ENCODE measurements at places on chromosomes 12 and 14.

GRCh38 chr14:23375527-23376251 lies 1.2 kb upstream of the CMTM5 start:
- DNase-seq, result no peak

- DNase-seq, result no peak
These were observed 12.7 kb upstream of the GPATCH2L start for GRCh38 chr14:76138758-76139723.

GRCh38 chr12:5796171-5796958 lies 148.7 kb downstream of the ANO2 start:
- DNase-seq, result peak; percentile 84

DNA sequence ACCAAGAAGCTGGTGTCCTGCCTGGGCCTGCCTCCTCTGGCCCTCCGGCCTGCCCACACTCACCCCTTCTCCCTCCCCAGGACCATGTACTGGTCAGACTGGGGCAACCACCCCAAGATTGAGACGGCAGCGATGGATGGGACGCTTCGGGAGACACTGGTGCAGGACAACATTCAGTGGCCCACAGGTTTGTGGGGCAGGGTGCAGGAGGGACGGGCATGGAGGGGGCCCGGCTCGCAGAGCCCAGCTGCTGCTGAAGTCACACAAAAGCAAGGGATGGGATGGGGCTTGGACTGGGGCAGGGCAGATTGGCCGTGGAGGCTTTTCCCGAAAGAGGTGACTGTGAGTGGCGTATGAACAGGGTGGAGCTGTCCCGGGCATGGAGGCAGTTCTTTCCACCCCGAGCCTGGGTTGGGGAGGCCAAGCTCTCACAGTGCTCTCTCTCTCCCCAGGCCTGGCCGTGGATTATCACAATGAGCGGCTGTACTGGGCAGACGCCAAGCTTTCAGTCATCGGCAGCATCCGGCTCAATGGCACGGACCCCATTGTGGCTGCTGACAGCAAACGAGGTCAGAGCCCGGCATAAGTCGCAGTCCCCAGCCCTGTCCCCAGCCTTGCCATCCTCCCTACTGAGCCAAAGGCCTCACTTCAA lies 7.8 kb upstream of the NXPH4 start:
- no peak for DNase-seq

DNA sequence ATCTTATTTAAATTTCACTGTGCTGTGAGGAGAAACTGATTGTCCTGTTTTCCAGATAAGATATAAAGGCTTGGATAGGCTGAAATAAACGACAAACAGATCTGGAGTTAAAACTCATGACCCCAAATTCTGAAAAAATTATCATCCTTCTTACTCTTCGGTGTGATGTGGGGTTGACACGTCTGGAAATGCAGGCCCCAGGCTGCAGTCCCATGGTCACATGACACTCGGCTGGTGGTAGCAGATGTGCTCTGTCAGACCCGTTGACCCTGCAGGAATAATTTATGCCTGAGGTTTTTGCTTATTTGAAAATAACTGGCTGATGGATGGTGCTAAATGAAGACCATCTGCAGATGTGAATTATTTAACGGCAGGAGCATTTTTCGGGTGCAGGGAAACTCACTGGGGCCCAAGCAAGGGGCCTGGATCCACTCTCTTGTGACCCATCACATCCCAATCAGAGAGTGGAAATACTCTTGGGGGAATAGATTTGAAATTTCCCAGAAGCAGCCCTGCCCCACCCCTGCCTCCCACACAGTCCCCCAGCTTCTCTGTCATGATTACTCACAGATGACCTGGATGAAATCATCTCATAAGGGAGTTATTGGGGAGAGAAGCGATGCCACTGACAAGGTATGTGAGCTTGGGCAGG lies 47.7 kb upstream of the CMKLR1 start:
- DNase-seq, result no peak

DNA sequence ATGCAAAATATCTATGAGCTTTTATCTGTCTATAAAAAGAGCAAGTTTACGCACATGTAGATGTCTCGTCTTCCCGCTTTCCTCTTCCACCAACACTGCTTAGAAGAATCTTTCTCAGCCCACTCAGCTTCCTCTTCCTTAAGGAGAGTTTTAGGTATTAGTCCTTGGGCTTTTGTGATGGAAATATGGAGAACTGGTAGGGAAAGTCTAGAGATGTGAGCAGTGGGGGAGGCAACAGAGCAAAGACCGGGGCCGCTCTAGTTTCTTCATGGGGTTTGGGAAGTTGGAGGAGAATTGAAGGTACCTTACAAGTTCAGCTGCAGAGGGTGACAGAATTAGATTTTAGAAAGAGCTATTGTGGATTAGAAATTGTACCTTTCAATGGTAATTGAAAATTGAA lies 56.3 kb upstream of the CPNE8 start:
- DNase-seq, result no peak

- DNase-seq, result no peak
These were observed 52.7 kb downstream of the NFKBIA start for GRCh38 chr14:35351897-35352273.

DNA sequence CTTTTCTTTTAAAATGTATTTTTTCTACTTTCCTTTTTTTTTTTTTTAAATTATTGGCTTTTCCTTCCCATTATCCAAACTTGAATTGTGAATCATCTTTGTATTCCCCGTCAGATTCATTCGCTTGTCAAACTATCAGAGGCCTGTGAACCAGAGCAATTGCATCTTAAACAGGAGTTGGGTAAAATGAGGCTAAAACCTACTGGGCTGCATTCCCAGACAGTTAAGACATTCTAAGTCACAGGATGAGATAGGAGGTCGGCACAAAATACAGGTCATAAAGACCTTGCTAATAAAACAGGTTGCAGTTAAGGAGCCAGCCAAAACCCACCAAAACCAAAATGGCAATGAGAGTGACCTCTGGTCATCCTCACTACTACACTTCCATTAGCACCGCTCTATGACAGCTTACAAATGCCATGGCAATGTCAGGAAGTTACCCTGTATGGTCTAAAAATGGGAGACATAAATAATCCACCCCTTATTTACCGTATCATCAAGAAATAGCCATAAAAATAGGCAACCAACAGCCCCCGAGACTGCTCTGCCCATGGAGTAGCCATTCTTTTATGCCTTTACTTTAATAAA lies 19.9 kb downstream of the FUT8 start:
- DNase-seq, result no peak

DNA sequence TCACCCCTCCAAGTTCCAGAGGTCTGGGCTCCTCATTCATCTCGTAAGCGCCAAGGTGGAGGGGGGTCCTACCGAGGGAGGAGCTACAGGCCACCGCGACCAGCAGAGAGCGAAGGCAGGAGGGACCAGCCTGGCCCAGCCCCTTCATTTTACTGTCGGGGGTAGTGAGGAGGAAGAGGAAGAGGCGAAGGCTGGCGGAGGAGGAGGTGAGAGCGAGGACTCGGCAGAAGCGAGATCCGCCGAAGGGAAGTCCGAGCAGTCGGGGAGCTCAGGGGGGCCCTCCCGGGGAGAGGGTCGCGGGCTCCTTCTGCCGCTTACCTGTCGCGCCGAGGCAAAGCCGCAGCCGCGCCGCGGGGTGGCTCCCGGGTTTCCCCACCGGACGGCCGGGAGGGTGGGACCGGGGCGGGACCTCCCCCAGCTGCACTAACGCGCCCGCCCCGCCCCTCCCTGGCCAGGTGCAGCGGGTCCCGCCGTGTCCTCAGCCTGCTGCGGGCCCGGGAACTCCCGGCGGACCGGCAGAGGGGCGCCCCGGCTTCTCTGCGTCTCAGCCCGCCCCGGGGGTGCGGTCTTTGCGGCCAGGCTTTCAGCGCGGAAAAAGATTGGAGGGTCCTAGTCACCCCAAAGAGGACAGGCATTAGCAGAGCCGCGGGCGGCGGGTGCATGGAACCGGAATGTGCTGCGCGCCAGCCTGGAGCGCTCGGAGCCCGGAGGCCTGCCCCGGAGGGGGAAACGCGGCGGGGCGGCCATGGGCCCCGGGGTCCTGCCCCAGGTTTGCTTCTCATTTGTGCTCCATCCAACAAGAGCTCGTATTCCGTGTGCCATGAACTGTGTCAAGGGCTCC lies at the start of gene GALNT6:
Gene GALNT6 (minus strand): TSS at position 124 of the 841 bp plus-strand sequence. CDS start 11,625 bp downstream, outside the sequence.
- DNase-seq, result peak; percentile 69

DNA sequence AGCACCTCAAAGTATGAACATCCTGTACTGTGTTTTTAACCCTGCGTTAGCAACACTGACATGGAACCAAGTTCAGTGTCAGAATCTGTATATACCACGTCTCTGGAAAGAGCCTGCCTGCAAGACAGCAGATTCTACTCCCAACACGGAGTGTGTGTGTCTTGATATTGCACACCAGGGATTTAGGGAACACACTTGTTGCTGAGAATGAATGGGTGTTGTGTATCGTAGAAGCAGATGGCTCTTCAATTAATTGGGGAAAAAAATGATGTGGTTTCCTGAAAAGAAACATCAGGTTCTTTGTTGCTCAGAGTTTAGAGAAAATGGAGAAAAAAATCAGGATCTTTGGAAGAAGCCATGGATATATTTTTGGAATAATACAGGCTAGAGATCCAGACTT lies 170.8 kb downstream of the EGLN3 start:
- no peak for DNase-seq

- no peak for DNase-seq
These were observed 58.0 kb upstream of the TSPAN9 start for GRCh38 chr12:3019005-3019680.

DNA sequence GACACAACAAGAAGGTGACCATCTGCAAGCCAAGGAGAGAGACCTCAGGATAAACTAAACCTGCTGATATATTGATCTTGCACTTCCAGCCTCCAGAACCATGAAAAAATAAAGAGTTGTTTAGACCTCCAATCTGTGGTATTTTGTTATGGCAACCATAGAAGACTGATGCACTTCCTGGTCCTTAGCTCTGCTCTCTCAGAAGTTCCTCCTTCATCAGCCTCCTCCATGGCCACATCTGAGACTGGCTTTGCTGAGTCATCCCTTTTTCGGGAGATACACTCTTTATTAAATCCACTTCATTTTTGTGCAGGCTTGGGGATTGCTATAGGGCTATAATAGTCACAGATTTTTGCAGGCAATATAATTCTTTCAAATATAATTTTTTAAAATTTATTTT lies 89.6 kb upstream of the ATF7IP start:
- peak; percentile 40 for DNase-seq

GRCh38 chr12:54958048-54958658 lies 26.4 kb downstream of the TESPA1 start:
- no peak for DNase-seq

DNA sequence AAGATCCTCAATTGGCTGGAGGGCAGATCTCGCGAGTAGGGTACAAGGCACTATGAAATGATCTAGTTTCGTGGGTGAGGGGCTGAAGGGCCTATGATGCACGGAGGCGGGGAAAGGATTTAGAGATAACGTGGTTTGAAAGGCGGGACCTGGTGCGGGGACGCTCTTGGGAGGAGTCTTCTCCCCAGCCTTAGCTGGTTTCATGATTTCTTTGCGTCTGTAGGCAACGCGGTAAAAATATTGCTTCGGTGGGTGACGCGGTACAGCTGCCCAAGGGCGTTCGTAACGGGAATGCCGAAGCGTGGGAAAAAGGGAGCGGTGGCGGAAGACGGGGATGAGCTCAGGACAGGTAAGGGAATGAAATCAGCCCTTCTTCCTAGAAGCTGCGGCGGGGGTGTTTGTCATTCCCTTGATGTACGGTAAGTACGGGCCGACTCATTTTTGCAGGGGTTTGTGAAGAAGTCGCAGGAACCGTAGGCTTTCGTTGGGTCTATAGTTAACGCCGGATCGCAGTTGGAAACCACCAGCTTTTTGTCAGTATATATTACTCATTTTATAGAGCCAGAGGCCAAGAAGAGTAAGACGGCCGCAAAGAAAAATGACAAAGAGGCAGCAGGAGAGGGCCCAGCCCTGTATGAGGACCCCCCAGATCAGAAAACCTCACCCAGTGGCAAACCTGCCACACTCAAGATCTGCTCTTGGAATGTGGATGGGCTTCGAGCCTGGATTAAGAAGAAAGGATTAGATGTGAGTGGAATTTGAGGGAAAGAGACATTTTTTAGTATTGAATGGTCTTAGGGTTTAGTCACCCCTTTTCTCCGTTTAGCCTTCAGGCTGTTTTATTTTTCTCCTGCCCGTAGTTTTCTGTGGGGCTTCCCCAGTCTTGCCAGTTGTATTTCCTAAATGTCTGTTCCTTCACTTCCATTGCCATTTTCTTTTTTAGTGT lies 602 bp downstream of the APEX1 start:
- DNase-seq, result no peak

DNA sequence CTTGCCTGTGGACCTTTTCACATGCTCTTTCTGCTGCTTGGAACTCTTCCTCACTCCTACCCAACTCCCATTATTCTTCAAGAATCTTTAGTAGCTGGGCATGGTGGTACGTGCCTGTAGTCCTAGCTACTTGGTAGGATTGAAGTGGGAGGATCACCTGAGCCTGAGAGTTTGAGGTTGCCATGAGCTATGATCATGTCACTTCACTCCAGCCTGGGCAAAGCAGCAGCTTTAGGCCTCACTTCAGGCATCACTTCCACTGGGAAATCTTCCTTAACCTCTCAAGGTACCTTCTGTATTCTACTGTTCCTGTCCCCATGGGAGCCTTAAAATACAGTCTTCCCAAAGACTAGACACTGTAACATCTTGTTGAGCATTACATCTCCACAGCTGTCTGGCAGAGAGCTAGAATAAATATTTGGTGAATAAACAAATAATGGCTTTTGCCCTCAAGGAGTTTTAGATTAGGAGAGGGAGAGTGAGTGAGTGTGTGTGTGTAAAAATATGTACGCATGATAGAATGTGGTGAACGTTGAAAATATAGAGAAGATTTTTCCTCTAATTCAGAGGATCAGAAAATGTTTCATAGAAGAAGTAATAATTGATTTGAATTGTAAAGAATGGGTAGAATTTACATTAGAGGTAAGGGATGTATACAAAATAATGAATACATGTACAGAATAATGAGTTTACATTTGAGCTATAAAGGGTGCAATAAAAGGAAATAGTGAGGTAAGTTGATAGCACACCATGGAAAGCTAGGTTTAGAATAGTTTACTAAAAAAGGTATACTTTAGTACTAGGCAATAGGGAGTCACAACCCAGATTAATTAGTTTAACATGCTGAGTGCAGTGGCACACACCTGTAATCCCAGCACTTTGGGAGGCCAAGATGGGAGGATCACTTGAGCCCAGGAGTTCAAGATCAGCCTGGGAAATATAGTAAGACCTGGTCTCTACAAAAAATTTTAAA lies 29.2 kb upstream of the BMAL2 start:
- no peak for DNase-seq

GRCh38 chr14:93538413-93538812 lies 107.7 kb downstream of the UNC79 start:
- no peak for DNase-seq

DNA sequence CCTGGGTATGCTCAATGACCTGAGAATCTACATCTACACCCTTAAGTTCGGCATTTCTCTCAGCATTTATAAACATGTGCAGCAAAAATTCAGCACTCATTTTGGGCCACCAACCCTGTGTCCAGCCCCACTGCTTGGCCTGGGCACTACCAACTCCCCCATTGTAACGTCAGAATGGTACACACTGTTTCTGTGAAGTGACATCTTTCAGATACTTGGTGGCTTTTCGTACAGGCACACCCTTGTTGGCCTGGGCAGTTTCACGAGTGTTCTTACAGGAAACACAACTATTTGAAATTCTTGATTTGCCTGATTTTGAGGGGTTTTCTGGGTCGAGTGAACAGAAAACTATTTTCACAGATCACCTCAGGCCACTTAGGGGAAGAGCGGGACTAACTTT lies 46.0 kb downstream of the TSHR start:
- DNase-seq, result no peak

- no peak for DNase-seq
These were observed 194.3 kb downstream of the AEBP2 start for GRCh38 chr12:19633641-19634040.
